ENCODE measurements at places on chromosomes 6 and 20.

DNA sequence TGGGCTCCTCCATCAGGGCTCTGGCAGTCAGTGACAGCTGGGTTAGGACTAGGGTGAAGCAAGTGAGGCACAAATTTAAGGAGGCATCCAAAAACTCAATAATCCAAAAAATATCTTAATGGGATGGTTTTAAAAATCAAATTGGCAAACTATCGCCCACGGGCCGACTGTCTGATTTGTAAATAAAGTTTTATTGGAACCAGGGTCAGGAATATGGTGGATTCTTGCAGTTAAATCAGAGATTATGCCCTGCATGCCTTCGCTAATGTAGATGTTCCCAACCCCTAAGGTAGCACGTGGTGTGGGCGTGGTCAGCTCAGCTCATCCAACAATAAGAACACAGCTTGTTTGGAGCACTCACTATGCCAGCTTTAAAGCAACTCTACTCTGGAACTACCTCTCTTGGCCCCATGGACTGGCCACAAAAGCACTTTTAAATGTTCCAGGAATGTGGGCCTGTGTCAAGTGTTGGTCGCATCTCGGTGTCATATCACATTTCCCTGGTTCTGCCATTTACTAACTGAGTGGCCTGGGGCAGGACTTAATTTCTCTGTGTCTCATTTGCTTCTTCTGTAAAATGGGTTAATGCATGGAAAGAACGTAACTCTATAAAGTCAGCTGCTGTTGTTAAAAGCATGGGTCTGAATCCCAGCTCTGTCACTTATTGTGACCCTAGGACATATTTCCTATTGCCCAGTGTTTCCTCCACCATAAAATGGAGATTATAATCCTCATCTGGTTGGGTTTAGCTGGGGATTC lies 7.0 kb downstream of the TP53RK start:
- peak; percentile 40 for DNase-seq

DNA sequence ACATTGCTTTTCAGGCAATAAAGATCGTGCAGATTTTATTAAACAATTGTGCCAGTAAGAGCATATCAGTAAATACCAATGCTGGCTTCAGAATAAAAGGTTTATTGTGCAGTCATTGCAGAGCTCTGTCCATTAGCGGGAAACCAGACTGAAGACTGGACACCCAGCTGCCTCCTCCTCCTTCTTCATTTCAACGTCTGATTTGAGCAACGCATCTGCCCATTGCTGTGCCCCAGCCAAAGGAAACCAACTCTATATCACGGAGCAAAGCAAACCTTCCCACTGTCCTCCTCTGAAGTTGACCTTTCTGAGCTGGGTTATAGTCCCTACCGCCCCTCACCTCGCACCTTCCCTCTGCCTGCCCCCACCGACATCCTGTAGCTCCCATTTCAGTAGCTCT lies 80.8 kb downstream of the SLC22A23 start:
- DNase-seq, result no peak

- DNase-seq, result no peak
These were observed 181.2 kb upstream of the FOXQ1 start for GRCh38 chr6:1130709-1131108.

DNA sequence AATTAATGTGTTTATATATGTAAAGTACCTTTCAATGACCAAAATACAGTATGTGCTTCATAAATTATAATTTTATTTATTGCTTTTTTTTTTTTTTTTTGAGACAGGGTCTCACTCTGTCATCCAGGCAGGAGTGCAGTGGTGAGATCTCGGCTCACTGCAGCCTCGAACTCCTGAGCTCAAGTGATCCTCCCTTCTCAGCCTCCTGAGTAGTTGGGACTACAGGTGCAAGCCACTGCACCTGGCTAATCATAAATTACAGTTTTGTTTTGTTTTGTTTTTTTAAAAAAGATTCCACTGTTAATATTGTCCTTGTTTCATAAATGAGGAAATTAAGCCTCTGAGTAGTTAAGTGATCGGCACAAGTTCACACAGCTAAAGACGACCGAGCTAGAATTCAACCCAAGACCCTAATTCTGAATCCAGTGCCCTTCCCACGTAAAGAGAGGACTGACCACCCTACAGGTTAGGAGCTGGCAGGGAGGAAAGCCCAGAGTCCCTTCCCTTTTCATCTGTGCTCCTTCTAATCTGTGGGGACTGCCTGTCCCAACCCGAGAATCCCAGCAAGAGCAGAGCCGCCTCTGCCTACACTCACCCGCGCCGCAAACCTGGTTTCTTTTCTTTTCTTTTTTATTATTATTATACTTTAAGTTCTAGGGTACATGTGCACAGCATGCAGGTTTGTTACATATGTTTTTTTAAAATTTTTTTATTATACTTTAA lies 8.5 kb upstream of the GDF5 start:
- DNase-seq, result no peak

DNA sequence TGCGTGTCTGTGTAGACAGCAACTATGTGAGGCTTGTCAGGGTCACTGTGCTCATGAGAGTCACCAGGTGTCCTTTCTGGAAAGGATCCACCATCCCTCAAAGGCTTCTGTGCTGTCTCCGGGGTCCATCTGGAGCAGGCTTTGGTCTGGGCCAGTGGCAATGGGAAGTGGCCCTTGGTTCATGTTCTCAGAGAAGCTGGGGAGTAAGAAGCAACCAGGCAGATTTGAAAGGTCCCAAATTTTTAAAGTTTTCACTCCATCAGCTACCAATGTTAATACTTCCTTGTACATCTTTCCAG lies 68.2 kb downstream of the GCNT2 start:
- DNase-seq, result no peak

- no peak for DNase-seq
These were observed 13.8 kb upstream of the POPDC3 start for GRCh38 chr6:105193647-105194046.

DNA sequence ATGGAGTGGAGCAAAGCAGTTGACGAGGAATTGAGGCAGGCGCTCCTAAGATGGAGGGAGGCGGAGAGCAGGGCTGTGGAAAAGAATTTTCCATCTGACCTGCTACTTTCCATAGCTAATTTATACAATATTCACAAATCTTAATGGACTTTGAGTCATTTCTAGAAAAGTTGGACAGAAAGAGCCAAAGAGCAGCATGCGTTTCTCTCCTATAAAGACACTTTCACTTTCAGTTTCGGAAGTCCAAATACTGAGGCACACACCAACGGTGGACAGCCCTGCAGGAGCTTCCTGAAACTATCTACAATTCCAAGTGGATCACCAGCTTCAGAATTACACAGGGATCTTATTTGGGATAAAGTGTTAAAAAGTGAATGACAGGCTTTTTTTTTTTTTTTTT lies 43.5 kb downstream of the PANK2 start:
- DNase-seq, result no peak

DNA sequence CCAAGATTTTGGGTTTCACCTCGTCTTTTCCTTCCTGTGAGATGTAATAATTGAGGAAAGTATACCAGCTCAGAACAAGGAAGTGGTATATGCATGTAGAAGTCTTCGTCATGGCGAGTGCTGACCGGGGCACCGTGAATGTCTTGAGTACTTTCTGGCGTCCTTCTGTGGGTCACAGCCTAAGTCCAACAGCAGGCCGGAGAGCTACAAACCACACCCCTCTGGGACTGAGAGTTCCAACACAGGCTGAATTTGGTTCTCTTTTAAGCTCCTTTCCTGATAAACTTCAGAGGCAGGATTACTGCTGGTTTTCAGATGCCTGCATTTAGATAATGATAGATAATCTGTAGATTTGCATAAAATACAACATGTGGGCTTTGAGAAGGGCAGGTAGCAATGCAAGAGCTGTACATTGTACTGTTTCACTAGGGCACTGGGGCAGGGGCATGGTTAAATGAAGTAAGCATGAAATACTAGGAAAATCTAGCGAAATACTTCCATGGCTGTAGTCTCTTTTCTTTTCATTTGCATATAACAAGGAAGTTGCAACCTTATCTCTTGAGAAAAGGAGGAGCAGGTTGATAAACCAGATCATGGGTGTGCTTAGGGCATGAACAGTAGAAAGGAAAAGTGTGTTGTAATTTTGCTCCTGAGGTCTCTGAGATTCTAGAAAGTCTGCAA lies at the start of gene ADTRP:
Gene ADTRP, minus strand, starts transcription at position 156 of the 681 bp plus-strand sequence. Its CDS starts 44 bp downstream, at position 112.
- no peak for DNase-seq

GRCh38 chr20:38270869-38271605 lies 10.5 kb upstream of the KIAA1755 start:
- DNase-seq, result peak; percentile 82

DNA sequence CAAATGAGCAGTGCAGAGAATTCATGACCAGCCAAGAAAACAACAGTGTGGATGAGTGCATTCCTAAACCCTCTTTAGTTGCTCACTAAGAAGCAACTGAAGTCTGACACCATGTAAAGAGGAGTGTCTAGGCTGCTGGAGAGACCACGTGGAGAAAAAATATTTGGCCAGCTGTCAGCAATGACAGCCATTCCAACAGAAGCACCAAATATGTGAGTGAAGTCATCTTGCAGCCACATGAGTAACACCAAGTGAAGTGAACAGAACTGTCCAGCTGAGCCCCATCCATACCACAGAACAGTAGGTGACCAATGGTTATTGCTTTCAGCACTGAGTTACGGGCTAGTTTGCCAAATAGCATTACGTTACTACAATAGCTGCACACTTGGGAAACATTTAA lies 89.4 kb downstream of the TBXT start:
- peak; percentile 62 for DNase-seq

- no peak for DNase-seq
These were observed 654.0 kb downstream of the COL12A1 start for GRCh38 chr6:74551896-74552295.

GRCh38 chr6:79898076-79898475 lies 49.3 kb downstream of the ELOVL4 start:
- no peak for DNase-seq

GRCh38 chr20:10665791-10666190 lies 8.0 kb downstream of the JAG1 start:
- DNase-seq, result no peak

GRCh38 chr6:77089776-77090175 lies 373.5 kb downstream of the HTR1B start:
- no peak for DNase-seq

DNA sequence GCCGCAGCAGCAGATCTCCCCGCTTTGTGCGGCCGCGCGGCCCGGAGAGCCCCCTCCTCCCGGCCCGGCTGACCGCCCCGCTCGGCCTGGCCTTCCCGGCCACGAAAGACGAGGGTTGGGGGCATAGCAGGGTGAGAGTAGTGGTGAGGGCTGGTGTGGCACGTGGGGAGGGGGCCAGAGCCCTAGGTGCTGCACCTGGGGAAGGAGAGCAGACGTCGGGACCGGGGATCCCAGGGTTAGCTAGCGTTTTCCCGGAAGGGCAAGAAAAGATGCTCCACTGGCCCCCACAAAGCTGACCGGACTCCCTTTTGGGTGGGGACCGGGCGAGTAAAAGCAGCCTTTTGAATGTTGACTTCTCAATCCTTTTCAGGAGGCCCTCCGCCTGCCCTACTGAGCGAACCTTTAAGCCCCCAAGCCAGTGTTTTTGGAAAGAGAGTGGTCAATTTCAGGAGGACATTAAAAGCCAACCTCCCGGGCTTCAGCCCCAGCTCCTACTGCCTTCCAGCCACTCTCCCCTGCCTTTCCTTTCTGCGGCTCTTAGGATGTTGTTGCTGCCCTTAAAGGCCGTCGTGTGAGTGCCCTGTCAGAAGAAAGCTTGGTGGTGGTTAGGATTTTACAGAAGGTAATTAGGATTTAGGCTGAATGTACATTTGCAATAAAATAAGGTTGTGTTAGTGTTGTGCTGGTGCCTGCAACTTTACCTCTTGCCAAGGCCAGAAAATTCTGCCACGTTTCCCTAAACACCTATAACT lies 648 bp upstream of the BACH2 start:
- DNase-seq, result peak; percentile 42

DNA sequence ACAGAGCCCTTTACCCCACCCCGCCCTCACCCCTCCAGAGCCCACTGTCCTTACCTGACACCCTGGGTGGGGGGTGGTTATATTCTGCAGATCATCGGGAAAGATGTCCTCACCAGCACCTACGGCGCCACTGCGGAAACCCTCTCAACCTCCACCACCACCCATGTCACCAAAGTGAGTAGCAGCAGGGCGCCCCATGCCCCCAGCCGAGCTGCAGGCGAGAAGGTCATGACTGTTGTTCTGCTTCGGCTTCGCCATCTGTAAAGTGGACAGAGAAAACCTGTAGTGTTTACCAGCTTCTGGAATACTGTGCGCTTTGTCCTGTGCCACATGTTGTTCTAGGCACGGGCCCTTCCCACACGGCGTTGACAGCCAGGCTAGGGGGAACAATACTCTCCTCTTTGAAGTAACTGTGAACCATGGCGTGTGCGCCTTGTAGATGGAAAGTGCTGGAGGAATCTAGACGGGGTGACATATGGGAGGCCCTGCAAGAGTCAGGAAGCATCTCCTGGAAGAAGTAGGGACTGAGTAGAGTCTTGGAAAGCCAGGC lies 16.5 kb upstream of the AAR2 start:
- no peak for DNase-seq

GRCh38 chr6:125316621-125317020 lies 14.9 kb upstream of the HDDC2 start:
- peak; percentile 49 for DNase-seq

GRCh38 chr20:61628480-61628879 lies 376.4 kb downstream of the CDH4 start:
- peak; percentile 16 for DNase-seq

- peak; percentile 36 for DNase-seq
These were observed 155.1 kb downstream of the CDC5L start for GRCh38 chr6:44542401-44543116.

GRCh38 chr20:5621305-5621704 lies 128.9 kb upstream of the SHLD1 start:
- DNase-seq, result peak; percentile 91

DNA sequence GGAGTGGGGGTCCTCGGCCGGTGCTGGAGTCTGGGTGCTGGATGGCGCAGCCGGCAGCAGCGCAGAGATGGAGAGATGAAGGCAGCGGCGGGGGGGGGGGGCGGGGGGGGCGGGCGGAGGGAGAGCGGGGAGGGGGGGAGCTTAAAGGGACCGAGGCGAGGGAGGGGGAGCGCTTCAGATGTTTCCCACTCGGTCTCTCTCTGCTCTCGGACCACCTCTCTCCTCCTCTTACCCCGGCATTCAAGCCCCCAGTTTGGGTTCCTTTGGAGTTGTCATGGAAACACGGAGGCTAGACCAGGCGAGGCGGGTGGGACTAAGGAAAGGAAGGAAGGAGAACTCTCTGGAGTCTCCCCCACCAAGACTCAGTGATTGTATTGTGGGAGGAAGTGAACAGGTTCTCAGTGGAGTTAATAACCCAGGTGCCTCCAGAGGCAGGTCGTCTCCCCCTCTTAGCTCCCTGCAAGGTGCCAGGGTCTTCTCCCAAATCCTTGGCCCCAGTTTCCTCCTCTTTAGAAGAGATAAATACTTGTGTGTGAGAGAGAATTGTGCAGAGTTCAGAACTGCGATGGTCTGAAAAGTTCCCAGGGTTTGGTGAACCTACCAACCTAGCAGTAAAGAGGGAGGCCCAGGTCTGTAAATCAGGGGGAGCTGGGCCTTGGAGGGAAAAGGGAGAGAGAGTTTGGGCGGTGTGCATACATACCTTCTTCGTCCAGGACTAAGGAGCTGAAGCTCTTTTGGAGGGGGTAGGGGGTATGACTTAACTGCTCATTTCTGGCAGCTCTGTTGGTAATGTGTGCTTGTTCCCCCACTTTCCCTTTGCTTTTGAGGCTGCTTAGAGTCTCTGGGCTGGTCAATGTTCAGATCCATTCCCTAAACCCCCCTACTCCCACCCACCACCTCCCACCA lies at the start of gene PRRT1:
Gene PRRT1, minus strand, starts transcription at position 77 of the 906 bp plus-strand sequence. CDS start 112 bp downstream, outside the sequence.
- no peak for DNase-seq

- DNase-seq, result peak; percentile 38
These were observed 184.7 kb upstream of the RALGAPA2 start for GRCh38 chr20:20897145-20897544.

Data from SJCRH30 (cell line).